ENCODE measurements at places on chromosomes 16 and 17. TPM values are rescaled to one million over a fixed set of nuclear protein-coding genes. Genes with fewer than 3 reads are reported as not detected.

Gene CDT1
- 39.9 TPM for total RNA-seq

Gene CRYM
- 0.41 TPM for total RNA-seq

Gene SLC16A13
- total RNA-seq, result 13.1 TPM

Gene RRAD
- total RNA-seq, result 4.3 TPM

Gene SPEM3
- not detected for total RNA-seq

Gene GJD3
- 0.33 TPM for total RNA-seq

Gene PRSS53
- 3.4 TPM for total RNA-seq

Gene KRT36
- total RNA-seq, result not detected

Gene SUPT6H
- 108 TPM for total RNA-seq

DNA sequence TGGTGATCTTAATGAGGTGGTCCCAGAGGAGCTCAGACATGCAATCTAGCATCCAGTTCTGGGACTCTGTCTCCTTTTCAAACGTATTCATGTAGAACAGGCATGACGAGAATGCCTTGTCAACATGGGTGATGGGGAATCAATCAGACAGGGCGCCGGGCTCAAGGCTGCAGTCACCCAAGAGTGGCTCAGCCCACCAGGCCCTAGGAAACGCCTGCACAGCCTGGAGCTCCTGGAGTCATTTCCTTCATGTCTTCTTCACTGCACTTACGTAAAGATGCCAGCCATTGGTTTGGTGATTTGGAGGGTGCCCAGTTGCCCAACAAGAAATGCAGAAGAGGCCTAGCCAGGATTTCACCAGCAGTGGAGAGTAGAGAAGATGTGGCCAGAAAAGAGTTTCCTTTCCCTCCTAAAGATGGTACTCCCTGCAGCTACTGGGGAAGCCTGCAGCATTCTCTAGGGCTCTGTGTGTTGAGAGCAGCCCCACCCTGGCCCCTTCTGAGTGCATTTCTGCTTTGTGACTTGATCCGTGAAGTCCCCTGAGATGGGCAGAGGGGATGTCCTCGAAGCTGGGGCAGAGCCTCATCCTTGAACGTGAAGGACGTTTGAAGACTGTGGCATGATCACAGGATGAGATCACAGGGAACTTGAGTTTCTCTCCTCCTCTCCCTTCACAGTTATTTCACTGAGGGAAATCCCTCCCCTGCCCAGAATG lies 24.0 kb upstream of the STH start:
- no peak for DNase-seq

- DNase-seq, result no peak
These were observed at the start of gene CYBA for GRCh38 chr16:88650749-88651275. Gene CYBA, minus strand, starts transcription at chr16:88651053. Its CDS starts 40 bp downstream, at chr16:88651013.

DNA sequence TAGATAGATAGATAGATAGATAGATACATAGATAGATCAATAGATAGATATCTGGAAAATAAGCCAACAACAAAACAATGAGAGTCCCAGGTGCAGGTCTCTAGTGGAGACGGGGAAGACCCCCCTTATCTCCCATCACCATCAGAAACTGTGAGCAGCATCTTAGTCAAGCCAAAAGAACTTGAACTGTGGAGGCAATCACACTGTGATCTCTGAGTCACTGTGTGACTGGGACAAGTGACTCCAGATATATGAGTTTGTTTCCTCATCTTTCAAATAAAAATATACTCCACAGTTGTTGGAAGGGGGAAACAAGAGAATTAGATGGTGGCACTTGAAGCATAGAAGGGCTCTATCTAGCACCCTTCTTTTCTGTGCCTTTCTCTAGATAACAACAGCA lies 42.1 kb downstream of the NOG start:
- no peak for DNase-seq

DNA sequence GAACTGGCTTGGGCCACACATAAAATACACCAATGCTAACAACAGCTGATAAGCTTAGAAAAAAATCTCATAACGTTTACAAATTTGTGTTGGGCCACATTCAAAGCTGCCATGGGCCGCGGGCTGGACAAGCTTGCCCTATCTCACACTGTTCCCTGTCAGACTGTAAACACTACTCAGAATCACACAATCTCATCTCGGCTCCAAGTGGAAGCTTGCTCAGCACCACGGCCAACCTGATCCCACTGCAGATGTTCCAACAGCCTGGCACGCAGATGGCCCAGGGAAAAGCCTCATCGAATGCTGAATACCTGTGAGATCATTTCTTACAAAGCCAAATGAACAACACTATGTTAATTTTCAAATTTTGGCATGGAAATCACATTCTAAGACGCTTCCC lies 125.8 kb downstream of the ANKRD11 start:
- no peak for DNase-seq

- no peak for DNase-seq
These were observed 8.4 kb upstream of the TAT start for GRCh38 chr16:71585318-71585703.

- DNase-seq, result no peak
These were observed 427.5 kb downstream of the CDH13 start for GRCh38 chr16:83054283-83054682.

GRCh38 chr17:68431661-68432071 lies 25.6 kb downstream of the WIPI1 start:
- no peak for DNase-seq

GRCh38 chr17:13958773-13959172 lies 110.5 kb upstream of the COX10 start:
- no peak for DNase-seq

DNA sequence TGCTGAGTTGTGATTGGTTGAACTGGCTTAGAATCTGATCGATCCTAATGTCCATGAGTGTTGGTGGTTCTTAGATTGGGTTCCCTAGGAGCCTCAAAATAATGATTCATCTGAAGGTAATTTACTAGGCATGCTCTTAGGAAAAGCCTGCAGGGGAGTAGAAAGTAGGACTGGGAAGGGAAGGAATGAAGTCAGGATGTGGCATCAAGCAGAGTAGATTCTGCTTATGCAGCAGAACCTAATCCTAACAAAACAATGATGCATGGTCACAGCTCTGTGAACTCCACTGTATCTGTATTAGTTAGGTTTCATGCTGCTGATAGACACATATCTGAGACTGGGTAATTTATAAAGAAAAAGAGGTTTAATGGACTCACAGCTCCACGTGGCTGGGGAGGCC lies 132.5 kb downstream of the HS3ST2 start:
- DNase-seq, result no peak

DNA sequence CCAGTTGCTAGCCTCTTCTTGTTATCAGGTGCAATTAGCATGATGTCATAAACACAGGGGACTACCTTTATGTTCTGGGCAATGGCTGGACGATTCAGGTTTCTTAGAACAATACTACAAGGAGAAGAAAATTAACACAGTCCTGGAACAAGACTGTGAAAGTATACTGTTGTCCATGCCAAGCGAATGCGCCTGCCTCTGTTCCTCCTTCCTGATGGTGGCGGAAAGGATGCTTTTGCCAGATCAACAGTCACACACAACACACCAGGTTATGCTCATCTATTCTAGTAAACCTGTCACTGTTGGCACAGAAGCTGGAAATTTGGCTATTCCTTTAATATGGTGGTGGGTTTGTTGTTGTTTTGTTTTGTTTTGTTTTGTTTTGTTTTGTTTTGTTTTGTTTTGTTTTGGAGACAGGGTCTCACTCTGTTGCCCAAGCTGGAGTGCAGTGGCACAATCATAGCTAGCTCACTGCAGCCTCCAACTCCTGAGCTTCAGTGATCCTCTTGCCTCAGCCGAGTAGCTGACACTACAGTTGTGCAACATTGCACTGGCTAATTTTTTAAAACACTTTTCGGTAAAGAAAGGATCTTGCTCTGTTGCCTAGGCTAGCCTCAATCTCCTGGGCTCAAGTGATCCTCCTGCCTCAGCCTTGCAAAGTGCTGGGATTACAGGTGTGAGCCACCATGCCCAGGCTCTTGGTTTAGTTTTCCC lies 3.1 kb upstream of the CD300LD start:
- DNase-seq, result no peak

- no peak for DNase-seq
These were observed 15.1 kb upstream of the CSNK2A2 start for GRCh38 chr16:58212824-58213655.
